ENCODE measurements at places on chromosomes 16 and 17.

DNA sequence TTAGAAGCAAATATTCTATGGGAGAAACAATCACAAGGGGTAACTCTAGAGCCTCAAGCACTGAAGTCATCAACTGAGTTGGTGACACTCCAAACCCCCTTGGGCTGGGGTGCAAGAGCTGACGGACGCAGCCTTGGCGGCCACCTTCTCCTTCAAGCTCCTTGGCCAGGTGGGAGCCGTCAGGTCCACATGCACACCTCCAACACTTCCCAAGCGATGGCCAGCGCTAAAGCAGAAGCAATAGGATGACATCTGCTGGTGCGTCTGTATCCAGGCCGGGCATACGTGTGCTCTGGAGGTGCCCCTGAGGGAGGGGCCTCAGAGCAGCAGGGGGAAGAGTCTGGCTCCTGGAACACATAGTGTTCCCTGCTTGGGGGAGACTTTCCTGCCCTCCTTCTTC is 12.2 kb upstream of the FOXJ1 start:
- no peak for DNase-seq

DNA sequence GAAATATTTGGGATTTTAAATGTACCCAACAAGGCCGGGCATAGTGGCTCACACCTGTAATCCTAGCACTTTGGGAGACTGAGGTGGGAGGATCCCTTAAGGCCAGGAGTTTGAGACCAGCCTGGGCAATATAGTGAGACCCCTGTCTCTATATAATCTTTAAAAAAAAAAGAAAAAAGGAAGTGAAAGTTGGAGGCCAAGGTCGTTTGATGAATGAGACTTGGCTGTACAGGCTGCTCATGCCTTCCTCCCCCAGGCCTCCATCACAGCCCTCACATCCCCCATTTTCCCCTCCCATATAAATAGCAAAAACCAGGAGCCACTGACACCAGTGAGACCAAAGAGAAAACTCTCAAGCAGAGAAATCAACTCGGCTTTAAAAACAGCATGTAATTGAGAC is 3.3 kb upstream of the CA7 start:
- no peak for DNase-seq

DNA sequence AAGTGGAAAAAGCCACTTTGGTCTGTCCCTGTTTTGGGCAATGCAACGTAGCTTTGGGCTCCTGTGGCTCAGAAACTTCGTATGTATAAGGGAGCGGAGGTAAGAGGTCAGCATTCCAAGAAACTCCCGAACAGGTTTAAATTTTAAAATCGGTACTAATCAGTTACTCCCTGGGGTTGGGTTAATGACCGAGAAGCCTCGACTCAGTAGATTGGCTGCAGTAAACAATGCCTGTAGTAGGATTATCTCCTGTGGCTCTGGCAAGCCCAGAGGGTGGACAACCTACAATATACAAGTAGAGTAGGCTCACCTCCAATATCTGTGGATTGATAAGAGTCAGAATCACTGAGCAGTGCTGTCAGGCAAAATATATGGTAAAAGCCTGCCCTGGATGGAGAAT is 1.6 kb upstream of the GNA13 start:
- no peak for DNase-seq

GRCh38 chr17:4733073-4733531 is 1.9 kb downstream of the MED11 start:
- peak; percentile 65 for DNase-seq

DNA sequence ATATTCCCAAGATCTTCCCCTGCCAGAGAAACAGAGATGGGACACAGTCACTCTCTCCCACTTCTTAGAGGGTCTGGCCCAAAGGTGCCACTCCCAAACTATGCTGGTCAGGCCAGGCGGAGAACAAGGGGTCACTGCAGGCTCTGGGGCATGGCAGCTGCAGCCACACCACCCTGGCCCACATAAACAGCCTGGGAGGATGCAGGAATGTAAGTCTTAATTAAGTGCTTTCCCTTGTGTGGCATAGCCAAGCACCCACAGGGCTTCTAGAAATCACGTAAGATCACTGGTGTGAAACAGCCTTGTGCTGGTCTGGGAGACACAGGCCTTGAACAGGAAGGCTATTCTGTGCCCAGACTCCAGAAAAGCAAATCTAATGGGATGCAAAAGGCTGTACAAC is 31.5 kb downstream of the ABCC12 start:
- no peak for DNase-seq

DNA sequence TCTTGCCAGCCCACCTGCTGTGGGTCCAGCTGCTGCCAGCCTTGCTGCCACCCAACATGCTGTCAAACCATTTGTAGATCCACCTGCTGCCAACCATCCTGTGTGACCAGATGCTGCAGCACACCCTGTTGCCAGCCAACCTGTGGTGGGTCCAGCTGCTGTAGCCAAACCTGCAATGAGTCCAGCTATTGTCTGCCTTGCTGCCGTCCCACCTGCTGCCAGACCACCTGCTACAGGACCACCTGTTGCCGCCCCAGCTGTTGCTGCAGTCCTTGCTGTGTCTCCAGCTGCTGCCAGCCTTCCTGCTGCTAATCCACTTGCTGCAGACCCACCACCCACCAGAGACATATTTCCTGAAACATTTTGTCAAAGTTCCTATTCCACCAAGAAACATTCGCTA is 641 bp downstream of the KRTAP9-1 start:
- no peak for DNase-seq

DNA sequence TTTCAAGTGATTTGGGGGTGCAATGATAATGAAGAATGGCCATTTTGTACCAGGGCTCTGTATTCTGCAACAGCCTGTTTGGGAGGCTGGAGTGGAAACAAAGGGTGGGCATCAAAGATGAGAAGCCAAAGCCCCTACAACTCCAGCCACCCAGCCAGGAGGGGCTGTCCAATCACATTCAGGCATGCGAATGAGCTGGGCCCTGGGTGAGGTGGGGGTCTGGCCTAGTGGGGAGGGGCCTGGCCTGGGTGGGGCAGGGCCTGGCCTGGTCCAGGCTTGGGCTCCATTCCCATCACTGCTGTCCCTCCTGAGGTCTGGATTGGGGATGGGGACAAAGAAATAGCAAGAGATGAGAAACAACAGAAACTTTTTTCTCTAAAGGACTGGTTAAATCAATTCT is 6.4 kb downstream of the AOC3 start:
- DNase-seq, result no peak

GRCh38 chr16:82911925-82912324 is 285.2 kb downstream of the CDH13 start:
- DNase-seq, result no peak

GRCh38 chr17:36736201-36737156 is 135.1 kb downstream of the MRM1 start:
- DNase-seq, result no peak

GRCh38 chr17:81895400-81895799 is 3.9 kb downstream of the ANAPC11 start:
- no peak for DNase-seq

- no peak for DNase-seq
These were observed 641 bp downstream of the SBK1 start for GRCh38 chr16:28292731-28293600.

GRCh38 chr16:85136213-85136701 is 24.0 kb upstream of the CIBAR2 start:
- no peak for DNase-seq

GRCh38 chr17:41653892-41654677 is 29.7 kb upstream of the KRT17 start:
- DNase-seq, result no peak

DNA sequence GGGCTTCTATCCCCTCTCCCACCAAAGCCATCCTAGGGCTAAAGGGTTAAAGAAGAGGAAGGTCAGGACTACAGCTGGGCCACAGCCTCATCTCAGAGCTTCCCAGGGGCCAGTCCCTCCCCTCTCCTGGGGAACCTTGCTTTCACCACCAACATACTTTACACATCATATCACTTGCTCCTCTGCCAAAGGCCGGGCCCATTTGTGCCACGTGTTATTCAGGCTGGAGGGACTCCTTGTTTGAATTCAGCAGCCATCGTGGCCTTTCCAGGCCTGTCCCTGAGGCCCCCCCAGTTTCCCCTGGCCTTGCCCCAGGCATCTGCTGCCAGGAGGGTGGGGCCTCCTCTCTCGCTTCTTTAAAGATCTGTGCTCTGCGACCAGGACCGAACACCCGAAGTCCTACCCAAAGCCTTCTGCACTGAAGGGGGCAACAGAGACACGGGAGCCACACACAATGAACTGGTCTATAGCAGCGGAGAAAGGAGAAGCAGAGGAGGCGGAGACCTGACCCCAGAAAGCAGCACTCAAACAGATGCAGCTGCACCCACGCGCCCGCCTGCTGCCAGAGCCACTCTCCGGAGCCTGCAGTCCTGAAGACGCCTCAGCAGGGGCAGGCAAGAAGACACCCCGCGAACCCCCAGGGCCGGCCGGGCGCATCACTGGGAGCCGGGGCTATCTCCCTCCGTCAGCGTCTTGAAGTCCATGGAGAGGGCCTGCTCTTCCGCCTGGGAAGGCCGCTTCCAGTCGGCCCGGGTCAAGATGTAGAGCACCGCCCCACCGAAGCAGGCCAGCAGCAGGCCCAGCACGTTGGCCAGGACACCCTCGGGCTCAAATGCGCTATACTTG is 12.1 kb downstream of the CYB561 start:
- DNase-seq, result no peak

GRCh38 chr17:56735842-56736241 is 97.9 kb downstream of the C17orf67 start:
- no peak for DNase-seq

DNA sequence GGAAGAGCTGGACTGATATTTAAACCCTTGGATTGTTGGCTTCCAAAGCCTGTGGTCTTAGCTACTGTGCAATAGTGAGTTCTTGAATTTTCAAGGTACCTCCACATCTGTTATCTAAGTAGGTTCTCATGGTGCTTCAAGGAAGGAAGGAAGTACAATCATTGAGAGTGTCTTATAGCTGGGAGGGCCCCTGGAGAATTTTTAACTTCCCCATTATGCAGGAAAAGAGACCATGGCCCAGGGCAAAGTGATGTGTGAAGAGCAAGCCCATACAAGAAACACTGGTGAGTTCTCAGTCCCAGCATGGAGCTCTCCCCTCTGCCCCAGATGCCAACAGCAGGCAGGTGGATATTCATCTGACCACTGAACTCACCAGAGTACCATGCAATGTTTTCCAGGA is 169.0 kb upstream of the IRX6 start:
- no peak for DNase-seq

GRCh38 chr16:81778861-81779535 is at the start of gene PLCG2:
Gene PLCG2 (plus strand): TSS chr16:81779291. CDS start chr16:81785990, 6,699 bp downstream.
- DNase-seq, result peak; percentile 76

DNA sequence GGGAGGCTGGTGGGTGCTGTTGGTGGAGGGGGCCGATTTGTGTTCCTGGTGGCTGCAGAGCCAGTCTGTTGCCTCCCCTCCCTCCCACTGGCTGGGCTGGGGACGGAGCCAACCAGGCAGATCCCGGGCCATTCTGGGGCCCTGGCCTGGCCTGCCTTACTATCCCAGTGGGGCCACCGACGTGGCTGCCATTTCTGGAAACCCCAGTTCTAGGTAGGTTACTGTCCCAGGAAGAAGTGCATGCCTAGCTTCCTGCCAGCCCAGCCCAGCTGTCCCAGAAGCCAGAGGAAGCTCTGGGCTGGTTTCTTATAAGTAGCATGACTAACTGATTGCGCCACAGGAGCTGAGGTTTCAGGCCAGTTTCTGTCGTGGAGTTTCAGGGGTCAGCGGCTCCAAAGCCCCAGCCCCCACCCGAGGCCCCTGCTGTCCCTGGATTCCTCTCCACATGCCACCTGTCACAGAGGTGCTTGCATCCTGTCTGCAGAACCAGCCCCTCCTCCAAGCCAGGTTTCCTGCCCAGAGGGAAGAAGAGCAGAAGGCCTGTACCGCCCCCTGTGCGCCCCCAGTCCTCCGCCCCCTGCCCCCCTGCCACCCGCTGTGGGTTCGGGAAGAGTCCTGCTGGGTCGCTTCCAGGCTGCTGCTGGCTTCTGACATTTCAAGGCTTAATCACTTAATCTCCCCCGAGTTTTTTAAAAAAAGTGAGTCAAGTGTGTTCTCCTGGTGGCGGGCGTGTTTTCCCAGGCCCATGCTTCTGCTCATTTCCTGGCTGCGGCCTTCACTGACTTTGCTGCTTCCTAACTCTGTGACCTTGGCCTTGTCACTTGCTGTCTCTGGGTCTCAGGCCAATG is 13.2 kb downstream of the IL4R start:
- no peak for DNase-seq

DNA sequence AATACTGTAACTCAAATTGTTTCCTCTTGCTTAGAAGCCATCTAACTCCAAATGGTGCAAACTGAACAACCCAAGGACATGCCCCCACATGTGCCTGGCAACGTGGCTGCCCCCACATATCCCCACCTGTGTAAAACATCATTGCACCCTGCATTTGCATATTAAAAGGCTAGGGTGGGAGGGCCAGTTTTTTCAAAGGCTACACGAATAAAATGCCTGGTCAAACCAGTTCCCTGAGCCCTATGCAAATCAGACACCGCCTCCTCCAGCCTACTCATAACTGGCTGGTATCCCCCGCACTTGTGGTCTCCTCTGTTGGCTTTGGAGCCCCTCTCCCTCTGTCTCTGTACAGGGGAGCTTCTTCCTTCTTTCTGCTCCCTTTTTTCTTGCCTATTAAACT is 26.7 kb downstream of the C16orf54 start:
- DNase-seq, result no peak

DNA sequence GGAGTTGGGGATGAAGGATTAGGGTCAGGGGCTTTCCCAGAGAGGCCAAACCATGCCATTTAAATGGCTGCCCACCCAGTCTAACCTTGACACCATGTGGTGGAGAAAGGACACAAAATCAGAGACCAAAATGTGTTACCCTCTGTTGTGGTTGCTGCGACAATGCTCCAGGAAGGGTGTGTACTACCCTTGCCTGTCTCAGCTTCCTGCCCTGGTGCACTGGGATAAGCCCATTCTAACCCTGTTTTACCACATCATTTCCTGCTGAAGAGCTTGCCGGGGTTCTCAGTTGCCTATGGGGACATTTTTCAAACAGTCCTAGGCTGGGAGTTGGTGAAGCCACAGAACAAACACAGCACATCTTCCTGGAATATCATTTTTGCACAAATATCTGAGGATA is 4.9 kb downstream of the OR4D1 start:
- no peak for DNase-seq

DNA sequence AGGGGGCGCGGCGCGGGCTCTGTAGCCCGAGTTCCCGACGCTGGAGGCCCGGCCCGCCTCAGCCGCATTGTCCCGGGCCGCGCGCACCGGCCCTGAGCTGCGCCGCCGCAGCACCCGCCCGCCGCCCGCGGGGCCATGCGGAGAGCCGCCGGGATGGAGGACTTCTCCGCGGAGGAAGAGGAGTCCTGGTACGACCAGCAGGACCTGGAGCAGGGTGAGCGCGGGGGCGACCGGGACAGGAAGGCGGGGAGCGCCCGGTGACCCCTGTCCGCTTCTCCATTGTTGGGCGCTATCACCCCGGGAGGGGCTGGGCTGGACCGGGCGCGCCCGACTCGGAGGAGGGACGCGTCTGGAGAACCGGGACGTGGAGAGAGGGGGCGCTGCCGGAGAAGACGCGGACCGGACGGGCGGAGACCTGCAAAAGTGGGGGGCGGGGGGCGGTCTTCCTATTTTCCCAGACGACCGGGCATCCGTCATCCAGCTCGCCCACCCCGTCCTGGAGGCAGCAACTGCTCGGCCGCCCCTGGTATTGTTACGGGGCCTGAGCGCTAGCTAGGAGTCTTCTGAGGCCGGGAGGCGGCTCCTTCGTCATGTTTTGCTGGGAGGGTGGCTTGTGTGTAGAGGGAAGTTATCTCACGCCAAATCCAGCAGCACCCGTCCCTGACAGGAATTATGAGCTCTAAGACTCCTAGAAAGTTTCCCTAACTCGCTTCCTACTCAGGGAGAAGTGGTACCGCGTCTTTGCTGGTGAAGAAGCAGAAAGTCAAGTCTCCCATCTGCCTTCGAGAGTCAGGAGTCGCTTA is 678 bp downstream of the CDR2L start:
- no peak for DNase-seq

GRCh38 chr16:2964475-2965336 is 631 bp downstream of the KREMEN2 start:
- DNase-seq, result peak; percentile 60

- no peak for DNase-seq
These were observed 107.1 kb downstream of the VPS53 start for GRCh38 chr17:607361-608147.
